Foreskin fibroblast (primary cell): ENCODE measurements at places on chromosomes 3 and 15.

- DNase-seq, result no peak
Measured at GRCh38 chr3:137766041-137766875, 2.1 kb downstream of the SOX14 start.

- no peak for DNase-seq
Measured at GRCh38 chr15:48775546-48775945, 35.3 kb downstream of the CEP152 start.

DNA sequence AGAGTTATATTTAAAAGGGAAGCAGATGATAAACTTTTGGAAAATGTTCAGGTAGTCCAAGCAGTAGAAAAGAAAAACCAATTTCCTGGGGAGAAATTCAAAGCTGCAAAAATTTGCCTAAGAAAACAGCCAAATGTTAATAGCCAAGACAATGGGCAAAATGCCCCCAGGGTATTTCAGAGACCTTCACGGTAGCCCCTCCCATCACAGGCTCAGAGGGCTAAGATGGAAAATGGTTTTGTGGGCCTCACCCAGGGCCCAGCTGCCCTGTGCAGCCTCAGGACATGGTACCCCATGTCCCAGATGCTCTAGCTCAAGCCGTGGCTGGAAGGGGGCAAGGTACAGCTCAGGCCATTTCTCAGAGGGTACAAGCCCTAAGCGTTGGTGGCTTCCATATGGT, 391.0 kb downstream of the ZIC4 start:
- no peak for DNase-seq

GRCh38 chr15:69644876-69645275, 192.3 kb downstream of the RPLP1 start:
- no peak for DNase-seq

GRCh38 chr3:111594781-111595180, 365 bp downstream of the ZBED2 start:
- no peak for DNase-seq

DNA sequence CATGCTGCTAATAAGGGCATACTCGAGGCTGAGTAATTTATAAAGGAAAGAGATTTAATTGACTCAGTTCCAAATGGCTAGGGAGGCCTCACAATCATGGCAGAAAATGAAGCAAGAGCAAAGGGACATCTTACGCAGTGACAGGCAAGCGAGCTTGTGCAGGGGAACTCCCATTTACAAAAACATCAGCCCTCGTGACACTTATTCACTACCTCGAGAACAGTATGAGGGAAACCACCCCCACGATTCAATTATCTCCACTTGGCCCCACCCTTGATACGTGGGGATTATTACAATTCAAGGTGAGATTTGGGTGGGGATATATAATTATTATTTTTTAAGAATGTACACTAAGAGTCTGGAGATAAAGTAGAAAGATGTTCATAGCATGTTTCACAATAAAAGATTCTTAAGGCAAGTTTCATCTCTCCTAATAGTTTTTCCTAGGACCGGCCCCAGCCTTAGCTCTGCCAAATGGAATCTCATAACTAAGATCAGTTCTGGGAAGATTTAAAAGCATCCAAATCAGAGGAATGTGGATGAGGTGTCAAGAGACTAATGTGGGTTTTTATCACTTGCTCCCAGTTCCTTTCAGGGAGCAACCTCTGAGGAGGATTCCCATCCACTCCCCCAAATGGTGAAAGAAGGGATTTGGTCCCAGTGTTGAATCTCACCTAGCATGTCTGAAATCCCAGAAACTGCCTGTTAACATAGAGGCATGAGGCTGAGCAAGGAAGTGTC, 221.0 kb downstream of the ZMAT3 start:
- DNase-seq, result no peak

DNA sequence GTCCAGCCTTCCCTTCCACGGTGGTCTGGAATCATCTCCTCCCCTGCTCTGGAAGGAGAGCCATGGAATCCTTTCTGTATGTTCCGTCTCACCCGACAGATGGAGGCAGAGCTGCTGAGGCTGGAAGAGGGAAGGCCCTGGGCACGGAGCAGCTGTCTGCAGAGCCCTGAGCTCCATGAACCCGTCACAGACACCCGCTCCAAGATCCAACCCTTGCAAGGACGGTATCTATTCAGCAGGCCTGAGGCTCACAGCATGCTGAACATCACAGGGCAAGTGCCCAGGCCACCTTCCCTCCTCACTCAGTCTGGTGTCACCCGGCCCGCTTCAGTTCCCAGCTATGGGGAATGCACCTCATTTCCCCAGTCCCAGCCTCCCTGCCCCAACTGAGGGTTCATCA, 103.9 kb downstream of the LRIG1 start:
- DNase-seq, result no peak

GRCh38 chr3:134002306-134002705, 27.4 kb downstream of the SLCO2A1 start:
- peak; percentile 49 for DNase-seq

DNA sequence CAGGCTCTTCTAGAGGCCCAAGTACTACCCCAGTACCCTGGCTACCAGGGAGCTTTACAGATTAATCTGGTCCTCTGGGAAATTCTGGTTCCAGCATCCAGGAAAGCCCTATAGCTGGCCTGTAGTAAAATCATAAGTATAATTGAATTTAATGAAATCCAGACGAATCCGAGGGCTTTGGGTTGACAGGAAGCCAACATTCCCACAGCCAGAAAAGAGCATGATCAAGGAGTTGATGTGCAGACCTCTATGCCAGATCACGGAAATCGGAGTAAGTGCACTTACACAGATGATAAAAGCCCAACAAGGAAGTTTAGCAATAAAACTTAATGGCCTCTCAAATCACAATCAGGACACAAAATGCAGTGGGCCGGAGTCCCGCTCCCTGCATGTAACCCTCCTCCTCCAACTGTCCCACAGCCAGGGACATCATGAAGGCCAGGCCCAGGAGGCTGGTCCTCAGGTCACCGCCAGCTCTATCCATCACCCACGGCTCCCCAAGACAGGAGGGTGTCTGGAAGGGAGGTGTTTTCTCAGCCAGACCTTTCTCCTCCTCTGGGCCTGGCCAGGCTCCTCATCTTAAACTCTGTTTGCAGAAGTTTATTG, 62.8 kb upstream of the SEC22A start:
- DNase-seq, result peak; percentile 88

- DNase-seq, result peak; percentile 97
Measured at GRCh38 chr15:39580485-39581241, at the start of gene THBS1. THBS1 (plus strand) TSS chr15:39581079; CDS start chr15:39581858, 779 bp downstream.

GRCh38 chr3:102258666-102259227, 176.1 kb upstream of the ZPLD1 start:
- DNase-seq, result no peak

DNA sequence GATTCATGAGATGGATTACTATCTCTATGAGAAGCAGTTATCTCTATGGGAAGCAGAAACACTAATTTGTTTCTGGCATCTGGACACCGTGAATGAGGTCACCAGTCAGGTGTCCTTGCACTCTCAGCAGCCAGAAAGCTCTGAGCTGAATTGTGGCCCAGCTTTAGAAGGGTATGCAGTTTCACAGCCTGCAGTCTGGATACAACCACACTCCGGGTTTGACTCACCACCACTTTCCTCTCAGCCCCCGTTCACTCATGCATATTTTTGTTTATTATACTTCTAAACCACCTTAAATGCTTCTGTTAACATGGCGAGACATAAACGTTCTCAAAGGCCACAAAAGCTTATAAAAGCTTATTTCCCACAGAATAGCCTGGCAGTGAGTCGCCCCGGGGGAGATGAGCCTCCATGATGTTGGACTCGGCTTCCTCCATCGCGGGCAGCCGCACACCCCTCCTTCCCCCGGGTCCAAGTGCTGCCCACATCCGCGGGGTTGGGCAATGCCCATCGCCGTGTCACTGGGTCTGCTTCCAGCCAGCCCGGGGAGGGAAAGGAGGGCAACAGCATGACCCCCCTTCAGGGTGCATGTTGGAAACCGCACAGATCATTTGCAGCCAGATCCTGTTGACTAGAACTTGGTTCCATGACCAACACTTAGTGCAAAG, 16.8 kb upstream of the SLC41A3 start:
- DNase-seq, result no peak
